Activated CD4-positive, alpha-beta T cell treated with anti-CD3 and anti-CD28 coated beads for 24 hours (primary cell): ENCODE measurements at places on chromosomes 12 and 14.

DNA sequence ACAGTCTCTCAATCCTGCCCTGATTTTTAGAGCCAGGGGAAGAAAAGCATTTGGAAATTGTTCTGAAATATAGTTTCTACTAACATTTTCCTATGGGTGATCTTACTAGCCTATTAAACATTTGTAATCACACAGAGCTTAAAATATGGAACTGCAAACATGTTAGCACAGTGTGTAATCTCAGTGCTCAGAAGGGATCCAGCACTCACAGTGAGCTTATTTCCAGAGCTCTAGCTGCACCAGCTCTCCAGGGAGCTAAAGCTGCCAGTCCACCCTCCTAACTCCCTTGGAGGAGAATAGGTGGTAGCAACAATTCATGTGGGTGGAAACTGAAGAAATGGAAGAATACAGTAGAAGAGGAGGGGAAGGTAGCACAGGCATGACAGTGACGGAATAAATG lies 64.9 kb upstream of the SYT1 start:
- DNase-seq = no peak

DNA sequence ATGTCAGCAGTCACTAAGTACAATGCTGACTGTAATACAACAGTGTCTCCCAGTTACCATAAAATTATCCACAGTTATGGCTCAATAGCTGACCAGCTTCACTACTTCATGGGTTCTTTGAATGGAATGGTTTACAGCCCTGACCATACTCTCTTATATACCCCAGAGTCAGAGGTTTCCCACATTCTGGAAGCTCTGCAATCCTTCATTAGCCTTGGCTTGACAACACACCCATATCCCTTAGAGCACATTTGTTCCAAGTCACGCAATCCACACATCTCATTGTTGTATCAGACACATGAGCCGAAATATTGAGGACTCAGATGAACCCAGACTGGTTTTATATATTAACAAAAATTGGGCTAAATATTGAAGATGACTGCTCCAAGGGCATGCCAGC lies 209.4 kb upstream of the PLXNC1 start:
- DNase-seq = no peak

DNA sequence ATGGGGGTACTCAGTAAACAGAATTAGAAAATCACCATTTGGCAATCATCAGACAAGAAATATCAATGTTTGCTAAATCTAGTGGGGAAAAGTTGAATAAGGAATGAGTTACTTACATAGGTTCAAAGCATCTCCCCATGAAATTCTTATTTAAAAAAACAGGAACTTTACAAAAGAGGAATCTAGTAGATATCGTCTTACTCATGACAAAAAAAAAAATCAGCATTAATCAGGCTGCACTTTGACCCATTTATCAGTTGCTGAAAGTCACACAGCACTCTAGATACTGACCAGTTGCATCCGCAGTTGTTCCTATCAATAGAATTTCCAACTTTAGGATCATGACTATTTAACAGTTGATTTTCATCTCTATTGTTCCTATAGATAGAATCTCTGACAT lies 5.8 kb upstream of the DICER1 start:
- no peak for DNase-seq

- no peak for DNase-seq
These were observed 91.5 kb downstream of the GALNT9 start for GRCh38 chr12:132237772-132238487.

GRCh38 chr12:105343836-105344235 lies 13.3 kb downstream of the C12orf75 start:
- no peak for DNase-seq

GRCh38 chr14:59333668-59334067 lies 131.5 kb downstream of the GPR135 start:
- DNase-seq = no peak

GRCh38 chr12:108696111-108696995 lies 35.0 kb downstream of the CORO1C start:
- no peak for DNase-seq

- DNase-seq = no peak
These were observed 1.1 kb upstream of the SUSD6 start for GRCh38 chr14:69610020-69610873.

DNA sequence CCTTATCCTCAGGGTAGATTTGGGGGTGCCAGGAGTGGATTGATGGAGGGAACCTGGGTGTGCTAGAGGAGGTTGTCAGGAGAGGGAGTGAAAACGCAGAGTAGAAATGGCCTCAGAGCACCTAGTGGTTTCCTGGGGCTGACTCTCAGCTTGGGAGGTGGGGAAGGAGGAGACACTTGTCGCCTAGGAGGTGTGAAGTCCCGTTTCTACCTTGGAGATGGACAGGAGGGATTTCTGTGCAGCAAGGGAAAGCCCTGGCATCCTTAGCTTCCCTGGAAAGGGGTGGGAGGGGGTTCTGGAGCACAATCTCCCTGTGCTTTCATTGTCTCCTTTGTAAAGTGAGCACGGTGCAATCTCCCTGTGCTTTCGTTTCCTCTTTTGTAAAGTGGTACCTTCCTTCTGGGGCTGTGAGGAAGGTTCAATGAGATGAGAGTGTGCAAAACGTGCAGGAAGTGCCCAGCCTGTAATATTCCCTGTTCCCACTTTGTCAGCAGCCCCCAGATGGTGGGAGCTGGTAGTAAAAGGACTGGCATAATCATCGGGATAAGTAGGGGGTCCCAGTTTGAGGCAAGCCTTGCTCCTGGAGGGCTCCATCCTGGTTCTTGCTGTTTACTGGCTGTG lies 1.6 kb downstream of the OAS3 start:
- no peak for DNase-seq

GRCh38 chr12:6941267-6941666 lies 2.3 kb upstream of the RNU7-1 start:
- no peak for DNase-seq

DNA sequence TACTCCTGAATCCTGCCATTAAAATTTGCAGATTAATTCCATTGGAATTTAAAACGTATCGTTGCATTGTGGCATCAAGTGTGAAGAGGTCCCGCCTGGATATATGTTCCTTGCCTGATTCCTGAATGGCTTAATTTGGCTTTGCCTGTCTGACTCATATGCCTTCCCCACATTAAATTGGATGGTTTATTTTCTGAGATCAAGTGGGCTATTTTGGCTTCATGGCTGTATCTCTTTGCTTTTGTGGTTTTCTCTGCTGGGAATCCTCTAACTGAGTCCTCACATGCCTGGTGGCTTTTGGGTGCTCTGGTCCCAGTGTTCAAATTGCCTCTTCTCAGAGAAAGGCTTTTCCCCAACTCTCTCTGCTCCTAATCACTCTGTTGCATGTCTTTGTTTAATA lies 127.9 kb upstream of the DYRK2 start:
- DNase-seq = no peak

DNA sequence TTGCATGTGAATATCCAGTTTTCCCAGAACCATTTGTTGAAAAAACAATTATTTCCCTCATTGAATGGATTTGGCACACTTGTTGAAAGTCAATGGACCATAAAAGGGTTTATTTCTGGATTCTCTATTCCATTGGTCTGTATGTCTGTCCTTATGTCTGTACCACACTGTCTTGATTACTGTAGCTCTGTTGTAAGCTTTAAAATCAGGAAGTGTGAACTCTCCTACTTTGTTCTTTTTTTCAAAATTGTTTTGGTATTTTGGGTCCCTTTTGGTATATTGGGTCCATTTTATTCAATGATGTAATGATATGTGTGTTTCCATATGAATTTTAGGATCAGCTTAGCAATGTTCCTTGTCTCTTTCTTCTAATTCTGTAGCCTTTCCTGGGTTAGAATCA lies 64.8 kb downstream of the PPP2R5C start:
- no peak for DNase-seq

GRCh38 chr12:44334347-44334746 lies 498.5 kb downstream of the TMEM117 start:
- no peak for DNase-seq

DNA sequence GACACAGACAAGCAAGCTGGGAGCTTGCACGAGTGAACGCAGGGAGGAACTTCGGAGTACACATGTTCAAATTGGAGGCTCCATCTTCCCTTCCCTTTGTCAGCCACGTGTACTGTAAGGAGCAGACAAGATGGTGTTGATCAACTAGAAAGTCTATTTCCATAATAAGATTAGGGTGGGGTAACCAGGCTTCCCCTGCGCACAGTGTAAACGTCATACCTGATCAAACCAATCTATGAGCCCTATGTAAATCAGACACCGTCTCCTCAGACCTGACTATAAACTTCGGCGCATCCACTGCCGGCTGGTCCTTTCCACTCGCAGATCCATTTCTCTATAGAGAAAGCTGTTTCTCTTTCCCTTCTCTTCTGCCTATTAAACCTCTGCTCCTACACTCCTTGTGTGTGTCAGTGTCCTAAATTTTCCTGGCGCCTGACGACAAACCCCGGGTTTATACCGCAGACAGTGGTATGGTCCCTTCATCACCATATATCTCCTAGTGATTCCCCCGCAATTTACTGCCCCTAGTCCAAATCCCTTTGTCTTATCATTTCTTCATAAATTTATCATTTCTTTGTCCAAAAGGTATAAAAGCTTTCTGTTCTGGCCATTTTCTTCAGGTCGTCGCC lies 7.5 kb upstream of the ETFBKMT start:
- no peak for DNase-seq

- no peak for DNase-seq
These were observed 3.4 kb downstream of the SLC6A12 start for GRCh38 chr12:210277-211141.

- no peak for DNase-seq
These were observed 56.6 kb downstream of the MAX start for GRCh38 chr14:65045709-65046108.

DNA sequence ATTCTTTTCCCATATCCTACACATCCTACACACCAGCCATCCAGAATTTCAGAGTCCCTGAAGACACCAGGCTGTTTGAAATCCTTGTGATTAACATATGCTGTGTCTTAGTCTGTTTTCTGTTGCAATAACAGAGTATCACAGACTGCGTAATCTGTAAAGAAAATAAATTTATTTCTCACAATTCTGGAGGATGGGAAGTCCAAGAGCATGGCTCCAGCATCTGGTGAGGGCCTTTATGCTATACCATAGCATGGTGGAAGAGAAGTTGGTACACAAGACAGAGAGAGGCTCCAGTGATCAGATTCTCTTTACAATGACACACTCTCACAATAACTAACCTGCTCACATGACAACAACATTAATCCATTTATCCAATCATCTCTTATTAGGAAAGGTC lies 4.1 kb downstream of the ART4 start:
- no peak for DNase-seq

- DNase-seq = no peak
These were observed 339.1 kb downstream of the RAD51B start for GRCh38 chr14:68158640-68159039.

GRCh38 chr12:79020106-79020505 lies 155.5 kb downstream of the SYT1 start:
- DNase-seq = no peak

GRCh38 chr14:52079239-52079959 lies 10.5 kb upstream of the NID2 start:
- no peak for DNase-seq

- DNase-seq = no peak
These were observed 9.7 kb downstream of the OXA1L start for GRCh38 chr14:22776215-22776614.

DNA sequence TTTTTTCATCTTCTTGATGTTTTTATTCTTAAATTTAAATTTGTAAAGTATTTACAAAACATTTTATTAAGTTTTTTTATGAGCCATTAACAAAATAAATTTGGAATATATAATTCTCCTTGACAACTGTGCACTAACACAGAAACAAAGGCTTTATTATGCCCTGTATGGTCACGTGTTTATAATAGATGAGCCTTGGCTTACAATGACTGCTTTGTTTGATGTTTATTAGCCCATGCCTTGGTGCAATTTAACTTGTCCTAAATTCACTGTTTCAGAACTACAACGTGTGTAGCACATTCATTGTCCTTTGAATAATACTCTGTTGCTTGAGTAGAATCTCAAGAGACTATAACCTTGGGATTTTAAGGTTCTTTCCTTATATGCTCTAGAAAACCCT lies 59.8 kb downstream of the CNTN1 start:
- DNase-seq = no peak

DNA sequence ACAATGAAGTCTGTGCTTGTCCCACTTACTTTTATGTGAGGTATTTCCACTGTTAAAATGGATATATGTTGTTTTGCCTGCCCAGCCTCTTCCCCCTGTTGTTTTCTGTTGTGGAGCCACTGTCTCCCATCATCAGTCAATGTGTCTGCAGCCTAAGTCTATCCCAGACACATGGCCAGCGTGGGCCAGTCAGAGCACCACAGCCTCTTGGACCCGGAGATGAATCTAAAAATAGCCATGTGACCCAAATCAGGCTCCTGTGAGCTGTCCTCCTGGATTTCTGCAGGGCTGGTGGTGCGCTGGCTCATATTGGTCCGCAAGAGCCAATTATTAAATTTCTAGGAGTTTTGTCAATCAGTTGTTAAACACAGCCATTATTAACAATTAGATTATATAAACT lies 44.0 kb upstream of the PRICKLE1 start:
- DNase-seq = no peak

- no peak for DNase-seq
These were observed 124.1 kb upstream of the RBM19 start for GRCh38 chr12:114090211-114090610.

DNA sequence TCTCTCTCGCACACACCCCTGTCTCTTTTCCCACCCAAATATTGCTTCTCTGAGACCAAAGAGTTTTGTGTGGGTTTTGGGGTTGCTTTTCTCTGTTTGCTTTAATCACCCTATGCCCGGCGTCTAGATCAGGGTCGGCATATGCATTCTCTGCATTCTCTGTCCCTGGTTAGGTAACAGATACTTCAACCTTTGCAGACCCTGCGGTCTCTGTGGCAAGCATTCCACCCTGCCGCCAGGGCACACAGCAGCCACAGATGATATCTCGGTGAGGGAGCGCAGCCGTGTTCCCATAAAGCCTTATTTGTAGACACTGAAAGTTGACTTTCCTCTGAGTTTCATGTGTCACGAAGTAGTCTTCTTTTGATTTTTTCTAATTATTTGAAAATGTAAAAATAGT lies 110.4 kb upstream of the FZD10 start:
- no peak for DNase-seq

DNA sequence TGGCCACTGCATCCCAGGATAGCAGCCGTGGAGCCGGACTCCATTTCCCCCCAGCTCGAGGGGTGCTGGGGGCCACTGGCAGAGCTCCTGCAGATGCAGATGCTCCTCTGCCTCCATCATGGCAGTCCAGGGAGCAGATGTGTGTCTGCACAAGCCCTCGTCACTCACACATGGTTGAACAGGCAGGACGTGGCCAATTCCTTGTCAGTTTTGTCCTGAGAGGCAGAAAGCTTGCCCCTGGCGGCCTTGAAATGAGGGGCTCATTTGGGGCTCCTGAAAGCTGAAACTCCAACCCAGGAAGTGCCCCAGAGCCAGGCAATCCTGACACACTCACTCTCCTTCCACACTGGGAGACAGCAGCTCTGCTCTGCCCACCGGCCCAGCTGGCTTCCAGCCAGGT lies 100.9 kb upstream of the C14orf180 start:
- DNase-seq = no peak

- no peak for DNase-seq
These were observed 1.5 kb upstream of the GPX2 start for GRCh38 chr14:64944041-64944440.

DNA sequence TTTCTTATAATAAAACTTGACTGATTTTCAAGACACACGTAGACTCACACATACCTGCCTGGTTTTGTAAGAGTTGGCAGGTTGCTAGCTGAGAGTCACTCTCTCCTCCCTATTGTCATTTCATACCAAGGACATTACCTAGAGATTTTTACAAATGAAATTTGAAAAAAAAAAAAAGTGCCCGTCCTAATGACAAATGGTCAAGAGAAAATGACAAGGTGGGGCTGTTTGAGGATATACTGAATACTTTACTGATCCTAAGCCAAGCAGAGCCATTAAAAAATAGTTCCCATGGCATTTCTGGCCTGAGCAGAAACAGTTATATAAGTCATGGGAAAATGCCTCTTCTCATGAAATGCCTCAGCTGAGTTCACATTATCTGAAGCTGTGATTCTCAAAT lies 150.2 kb downstream of the DYRK2 start:
- no peak for DNase-seq
